ENCODE measurements at places on chromosomes 1 and 21.

DNA sequence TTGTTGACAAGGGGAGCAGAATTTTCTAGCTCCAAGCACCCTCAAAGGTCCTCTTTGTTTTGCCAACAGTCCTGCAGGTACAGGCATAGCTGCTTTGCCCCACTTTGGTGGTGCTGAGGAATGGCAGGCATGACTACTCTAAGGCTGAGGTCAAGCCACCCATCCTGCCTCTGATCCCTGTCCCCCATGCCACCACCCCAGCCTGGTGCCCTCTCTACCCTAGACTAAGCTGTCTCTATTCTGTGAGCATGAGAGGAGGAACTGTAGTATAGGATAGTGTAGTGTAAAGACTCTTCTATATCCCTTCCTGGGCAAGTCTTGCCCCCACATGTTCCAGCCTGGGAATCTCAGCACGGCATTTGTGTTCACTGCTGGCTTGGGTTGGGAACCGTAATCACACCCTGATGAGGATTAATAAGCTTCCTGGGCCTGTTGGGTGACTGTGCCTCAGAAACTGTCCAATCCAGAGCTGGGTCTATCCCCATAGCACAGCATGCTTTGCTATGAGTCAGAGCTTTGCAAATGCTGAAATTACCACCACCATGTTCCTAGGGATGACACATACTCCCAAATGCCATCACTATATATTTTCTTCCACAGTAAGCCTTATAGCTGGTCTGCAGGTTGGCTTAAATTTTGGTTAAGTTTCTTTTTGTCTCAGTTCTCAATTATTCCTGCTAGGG, 105.7 kb upstream of the PPP2R5A start:
- DNase-seq = peak; percentile 90

DNA sequence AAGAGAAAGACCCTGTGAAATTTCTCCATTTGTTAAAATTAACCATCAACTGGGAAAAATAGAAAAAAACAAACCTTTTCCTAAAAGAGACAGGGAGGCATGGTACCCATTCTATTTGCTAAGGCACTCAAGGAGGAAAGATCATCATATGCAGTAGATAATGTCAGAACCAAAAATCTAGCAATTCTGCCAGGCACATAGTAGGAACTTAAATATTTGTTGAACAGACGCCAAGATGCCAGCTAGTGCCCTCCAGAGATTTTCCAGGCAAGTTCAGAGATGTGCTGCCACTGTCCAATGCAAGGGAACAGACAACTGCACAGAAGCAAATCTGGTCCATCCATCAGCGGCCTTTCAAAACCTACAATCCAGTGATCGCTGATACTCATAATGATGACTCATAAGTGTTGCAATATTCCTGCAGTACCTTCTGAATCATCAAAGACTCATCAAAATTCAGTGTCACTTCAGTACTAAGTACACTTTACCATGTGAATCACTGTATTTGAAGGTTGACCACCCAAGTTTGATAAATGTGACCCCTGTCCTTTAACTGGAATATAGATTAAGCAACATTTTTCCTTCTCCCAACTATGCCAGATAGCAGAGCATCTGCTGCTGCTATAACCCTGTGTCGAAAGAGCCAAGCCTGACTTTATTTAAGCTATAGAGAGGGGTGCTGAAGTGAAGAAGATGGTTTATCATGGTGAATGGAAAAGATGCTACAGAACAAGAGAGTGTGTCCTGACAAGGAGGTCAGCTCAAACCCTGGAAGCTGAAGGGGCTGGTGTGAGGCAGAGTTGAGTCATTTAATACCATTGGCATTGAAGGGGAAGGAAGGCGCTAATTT, 99.1 kb downstream of the MT1HL1 start:
- DNase-seq = peak; percentile 37

GRCh38 chr1:155105604-155106011, 22.1 kb upstream of the EFNA1 start:
- DNase-seq = no peak

- no peak for DNase-seq
Observed at GRCh38 chr1:1304331-1305299, 3.1 kb downstream of the ACAP3 start.

GRCh38 chr1:233485809-233486398, 128.0 kb upstream of the KCNK1 start:
- no peak for DNase-seq

DNA sequence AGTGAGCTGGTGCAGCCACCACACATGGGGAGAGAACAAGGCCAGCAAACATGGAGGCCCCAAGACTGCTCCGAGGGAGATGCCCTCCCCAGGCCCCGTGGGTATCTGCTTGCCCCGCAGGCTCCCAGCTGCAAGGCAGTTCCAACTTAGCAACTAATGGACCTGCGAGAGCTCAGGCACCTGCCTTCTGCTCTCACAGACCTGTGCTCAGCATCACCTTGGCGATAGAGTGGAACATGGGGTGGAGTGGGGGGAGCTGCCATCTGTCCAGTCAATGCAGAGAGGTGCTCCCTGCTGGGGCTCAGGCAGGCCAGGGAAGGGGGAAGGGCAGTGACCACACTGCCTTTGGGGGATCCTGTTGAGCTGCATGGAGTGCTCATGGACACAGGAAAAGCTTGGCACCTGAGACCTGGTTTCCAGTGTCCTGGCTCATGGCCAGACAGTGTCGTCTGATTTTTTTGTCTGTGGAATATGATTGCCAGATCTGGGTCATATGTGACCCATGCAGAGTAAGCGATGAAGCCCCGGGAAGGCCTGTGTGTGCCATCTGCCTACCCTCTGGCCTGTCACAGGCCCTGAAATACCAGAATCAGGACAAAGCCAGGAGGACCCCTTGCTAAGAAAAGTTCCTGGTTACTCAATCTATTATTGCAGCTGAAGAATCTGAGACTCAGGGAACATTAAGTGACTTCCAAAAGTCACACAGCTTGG, 39.9 kb upstream of the TENT5C start:
- no peak for DNase-seq

DNA sequence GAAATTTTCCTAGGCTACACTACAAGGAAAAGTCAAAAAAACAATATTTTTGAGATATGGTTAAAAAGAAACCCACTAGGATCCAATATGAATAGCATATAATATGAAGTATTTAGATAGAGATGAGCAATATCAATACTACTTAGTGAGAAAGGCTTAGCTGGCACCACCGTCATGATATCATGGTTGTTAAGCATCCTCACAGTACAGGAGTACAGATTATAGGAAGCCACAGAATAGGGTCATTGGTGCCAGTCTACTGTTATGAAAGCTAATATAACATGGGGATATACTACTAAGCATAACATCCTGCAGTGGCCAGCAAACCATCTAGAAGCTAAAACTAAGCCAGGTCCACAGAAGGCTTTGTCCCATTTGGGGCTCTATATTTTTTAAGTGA, 28.4 kb upstream of the NRIP1 start:
- DNase-seq = no peak

DNA sequence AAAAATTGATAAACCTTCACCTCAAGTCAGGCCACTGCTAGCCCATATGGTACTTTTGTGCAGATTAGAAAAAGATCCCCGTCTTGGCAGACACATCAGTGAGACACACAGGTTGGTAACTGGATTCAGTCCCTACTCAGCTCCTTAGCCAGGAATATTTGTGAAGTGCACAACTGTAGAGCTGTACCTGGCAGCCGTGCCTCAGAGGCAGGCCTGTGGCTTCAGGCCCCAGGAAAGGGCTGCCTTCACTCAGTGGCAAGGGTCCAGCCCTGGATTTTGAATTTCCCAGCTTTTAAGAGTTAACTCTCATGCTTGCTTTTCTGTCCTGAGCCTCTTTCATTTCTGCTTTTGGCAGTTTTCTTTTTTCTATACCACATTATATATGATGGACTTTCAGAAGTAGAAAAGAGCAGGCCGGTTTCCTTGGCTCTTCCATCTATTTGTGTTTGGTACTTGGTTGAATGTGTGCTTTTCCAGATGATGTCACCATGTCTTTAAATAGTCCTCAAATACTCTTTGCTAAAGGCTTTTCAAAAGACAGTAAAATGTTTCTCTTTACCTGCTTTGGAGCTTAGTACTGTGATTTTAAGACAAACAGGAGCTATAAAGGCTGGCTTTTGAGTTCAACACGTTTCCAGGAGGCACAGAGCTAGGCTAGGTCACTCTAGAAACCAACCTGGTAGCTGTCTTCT, 186.6 kb downstream of the AK5 start:
- DNase-seq = no peak

DNA sequence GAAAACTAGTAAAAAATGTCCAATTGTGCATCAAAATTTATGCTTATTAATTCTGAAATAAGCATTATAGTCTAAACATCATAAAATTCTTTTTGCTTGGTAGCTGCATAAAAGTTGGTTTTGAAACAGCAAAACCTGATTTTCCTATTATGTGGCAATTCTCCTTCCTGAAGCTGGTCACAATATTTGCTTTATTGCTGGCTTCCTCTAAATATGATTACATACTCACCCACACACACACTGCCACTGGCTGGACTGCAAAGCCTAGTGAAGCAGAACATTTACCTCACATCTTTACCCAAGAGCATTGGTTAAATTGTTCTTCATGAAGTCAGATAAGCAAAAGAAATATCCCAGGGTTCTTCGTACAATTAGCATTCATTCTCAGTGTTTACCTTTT, 103.0 kb downstream of the NR5A2 start:
- peak; percentile 84 for DNase-seq

GRCh38 chr1:20276485-20277159, 14.1 kb upstream of the VWA5B1 start:
- no peak for DNase-seq

DNA sequence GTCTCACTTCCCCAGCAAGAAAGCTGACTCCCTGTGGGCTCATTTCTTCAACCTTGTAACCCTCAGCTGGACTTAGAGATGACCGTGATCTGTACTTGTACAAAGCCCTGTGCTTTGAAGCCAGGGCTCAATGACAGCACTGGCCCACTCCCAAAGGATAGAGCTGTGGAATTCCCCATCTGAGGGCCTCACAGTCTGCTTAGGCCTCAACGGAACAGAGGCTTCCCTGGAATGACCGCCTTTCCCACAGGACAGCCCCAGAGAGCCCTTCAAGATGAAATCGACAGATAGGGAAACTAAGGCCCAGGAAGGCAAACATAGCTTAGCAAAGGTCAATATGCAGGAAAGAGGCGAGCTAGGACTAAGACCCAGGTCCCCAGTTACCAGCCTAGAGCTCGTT, 11.5 kb downstream of the SLC9A1 start:
- no peak for DNase-seq

DNA sequence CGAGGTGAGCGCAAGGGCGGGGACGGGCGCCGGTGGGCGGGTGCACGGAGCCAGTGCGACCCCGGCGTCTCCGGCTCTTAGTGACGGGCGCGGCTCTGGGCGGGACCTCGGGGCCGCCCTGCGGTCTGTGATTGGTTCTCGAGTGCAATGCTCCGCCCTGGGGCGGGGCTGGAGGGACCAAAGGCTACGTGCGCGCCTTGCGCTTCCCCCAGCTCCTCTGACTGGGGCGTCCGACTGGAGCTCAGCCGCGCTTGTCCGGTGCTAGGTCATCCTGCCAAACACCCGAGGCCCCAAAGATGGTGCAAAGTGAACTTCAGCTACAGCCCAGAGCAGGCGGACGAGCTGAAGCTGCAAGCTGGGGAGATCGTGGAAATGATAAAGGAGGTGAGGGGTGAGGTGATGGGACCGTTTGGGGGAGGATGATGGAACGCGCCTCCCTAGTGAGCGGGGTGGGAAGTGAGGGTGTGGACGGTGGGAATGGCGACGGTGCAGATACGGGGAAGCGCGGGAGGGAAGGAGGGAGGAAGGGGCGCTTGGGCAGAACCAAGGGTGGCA, 811 bp downstream of the SH3D21 start:
- peak; percentile 93 for DNase-seq

DNA sequence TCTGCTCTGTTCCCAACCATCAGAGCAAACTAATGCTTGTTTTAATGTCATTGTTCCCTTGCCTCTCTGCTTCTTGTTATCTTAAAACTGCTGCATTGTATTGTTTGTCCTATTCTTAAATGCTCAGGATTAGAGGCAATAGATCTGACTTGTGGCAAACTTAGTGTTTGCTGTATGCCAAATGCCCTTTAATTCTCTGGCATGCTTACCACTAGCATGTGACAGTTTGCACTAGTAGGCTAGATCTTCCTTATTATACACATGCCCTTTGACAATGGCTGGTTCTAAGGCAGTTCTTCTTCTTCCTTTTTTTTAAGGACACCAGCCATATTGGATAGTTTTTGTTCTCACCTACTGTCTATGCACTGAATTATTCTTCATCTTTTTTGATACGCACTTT, 30.1 kb downstream of the PALMD start:
- DNase-seq = no peak

DNA sequence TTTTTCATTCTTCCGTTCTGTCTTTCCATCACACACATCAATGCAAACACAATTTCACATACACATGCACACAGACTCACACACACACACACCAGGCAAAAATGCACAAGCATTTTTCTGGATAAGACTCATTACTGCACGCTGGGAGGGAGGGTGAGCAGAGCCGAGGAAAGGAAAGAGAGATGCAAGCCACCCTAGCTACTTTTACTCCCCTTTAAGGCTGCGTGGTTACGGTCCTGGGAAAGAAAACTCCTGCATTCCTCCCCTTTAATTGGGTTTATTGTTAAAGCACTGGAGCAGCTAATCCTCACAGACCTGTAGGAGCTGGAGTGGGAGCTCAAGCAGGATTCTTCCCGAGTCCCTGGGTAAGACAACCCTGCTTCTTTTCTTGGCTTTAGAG, at the start of gene CAMK1G:
CAMK1G (plus strand) TSS at position 307 of the 400 bp plus-strand sequence. CDS start 11,270 bp downstream, outside the sequence.
- no peak for DNase-seq

GRCh38 chr1:17134034-17134433, 14.8 kb upstream of the PADI2 start:
- DNase-seq = no peak

DNA sequence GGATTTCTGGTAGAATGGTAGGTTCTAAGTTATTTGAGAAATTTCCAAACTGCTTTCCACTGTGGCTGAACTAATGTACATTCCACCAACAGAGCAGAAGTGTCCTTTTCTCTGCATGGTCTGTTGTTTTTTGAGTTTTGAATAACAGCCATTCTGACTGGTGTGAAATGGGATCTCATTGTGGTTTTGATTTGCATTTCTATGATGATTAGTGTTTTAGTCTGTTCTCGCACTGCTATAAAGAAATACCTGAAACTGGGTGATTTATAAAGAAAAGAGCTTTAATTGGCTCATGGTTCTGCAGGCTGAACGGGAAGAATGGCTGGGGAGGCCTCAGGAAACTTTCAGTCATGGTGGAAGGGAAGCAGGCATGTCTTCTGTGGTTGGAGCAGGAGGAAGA, 80.3 kb downstream of the SDCCAG8 start:
- no peak for DNase-seq

- no peak for DNase-seq
Observed at GRCh38 chr1:243924188-243924587, 74.1 kb upstream of the AKT3 start.

GRCh38 chr21:45537111-45537745, 5.0 kb downstream of the SLC19A1 start:
- no peak for DNase-seq

GRCh38 chr1:42146626-42147320, 6.4 kb upstream of the GUCA2B start:
- DNase-seq = peak; percentile 72

GRCh38 chr1:211653959-211654496, 21.4 kb downstream of the NEK2 start:
- DNase-seq = peak; percentile 32

DNA sequence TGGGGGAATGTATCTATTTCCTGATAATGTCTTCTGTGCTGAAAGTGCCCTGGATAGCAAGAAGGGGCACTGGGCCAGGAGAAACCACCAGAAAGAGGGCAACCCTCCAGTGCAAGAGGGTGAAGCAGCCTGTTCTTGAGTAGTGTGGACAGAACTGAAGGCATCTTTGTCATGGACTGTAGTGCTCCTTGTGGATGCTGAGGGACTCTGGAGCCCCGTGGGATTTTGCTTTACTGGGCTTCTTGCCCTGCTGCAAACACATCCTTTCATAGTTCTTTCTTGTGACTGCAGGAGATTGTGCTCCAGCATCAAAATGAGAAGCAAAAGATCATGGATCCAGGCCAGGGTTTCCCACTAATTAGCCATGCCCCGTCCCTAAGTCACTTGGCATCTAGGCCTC, 300.6 kb downstream of the ZNF326 start:
- DNase-seq = no peak

Data from inflammatory macrophage treated with lipopolysaccharide for 1 hour (primary cell).